Motor neuron (in vitro differentiated cells): ENCODE measurements at places on chromosomes 7 and 10.
A peak's percentile ranks its signal among the peaks of the same experiment; 100 is the strongest.

- ATAC-seq, result no peak
These were observed 67.8 kb downstream of the TAF3 start for GRCh38 chr10:7886056-7886455.

- no peak for ATAC-seq
These were observed 15.1 kb downstream of the CNTNAP2 start for GRCh38 chr7:146131701-146132100.

DNA sequence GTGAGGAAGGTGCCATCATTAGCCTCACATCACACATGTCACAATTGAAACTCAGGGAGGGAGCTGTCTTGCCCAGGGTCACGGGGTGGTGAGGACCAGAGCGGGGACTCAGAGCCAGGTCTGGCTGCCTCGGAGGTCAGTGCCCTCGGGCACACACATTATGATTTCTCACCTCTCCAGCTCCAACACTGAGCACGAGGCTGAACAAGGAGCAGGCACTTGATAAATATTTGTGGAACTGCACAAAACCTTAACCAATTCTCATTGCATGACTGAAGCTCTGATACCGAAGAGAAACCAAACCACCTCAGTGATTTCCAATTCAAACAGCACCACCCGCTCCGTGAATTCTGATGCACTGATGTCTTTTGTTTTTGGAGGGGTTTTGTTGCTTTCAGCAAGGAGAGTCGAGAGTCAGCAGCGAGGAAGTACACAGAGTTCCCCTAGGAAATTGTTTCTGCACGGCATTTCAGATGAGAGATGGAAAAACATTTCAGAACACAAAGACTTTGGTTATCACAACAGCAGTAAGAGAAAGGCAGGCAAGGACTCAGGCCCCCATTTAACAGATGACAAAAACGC, 55.3 kb upstream of the ZMIZ1 start:
- ATAC-seq, result no peak

DNA sequence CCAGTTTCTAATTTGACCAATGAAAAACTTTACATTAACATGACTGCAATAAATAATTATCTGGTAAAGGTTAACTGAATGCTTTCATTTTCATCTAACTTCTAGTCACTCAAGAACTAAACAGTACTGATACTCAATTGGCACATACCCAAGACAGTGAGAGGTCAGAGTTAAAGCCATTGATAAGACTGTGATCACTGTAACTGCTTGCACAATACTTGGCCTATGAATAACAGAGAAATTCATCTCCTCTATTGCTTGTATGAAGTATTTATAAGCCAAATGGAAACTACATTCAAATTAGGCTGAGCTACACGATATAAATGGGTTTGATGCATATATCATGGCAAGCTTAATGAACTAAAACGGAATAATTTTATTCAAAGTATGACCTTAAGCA, 43.0 kb downstream of the HERC4 start:
- no peak for ATAC-seq

DNA sequence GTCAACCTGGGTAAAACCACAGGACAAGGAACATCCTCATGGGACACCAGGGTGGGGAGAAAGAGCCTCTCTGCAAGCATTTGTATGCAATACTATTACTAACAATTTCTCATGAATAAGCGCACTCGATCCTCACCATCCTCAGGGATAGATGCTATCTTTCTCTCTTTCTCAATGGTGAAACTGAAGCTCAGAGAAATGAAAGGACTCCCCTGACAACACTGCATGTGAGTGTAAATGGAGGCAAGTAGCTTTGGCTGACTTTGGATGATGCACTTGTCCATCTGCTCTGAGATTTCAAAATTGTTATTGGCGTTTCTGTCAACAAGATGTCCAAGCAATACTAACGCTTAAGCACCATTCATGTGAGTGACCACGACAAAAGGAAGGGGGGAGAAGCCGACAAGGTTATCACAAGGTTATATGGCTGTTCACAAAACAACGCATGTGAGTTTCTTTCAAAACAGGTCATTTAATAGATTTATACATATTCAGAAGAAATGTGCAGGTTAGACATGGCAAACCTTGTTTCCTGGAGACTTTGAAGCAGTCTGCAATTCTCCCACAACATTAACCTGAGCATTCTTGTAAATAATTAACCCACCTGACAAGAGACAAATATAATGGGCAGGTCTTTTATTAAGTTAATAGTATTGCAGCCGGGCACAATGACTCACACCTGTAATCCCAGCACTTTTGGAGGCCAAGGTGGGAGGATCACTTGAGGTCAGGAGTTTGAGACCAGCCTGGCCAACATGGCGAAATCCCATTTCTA, 54.0 kb downstream of the IFIT5 start:
- no peak for ATAC-seq

DNA sequence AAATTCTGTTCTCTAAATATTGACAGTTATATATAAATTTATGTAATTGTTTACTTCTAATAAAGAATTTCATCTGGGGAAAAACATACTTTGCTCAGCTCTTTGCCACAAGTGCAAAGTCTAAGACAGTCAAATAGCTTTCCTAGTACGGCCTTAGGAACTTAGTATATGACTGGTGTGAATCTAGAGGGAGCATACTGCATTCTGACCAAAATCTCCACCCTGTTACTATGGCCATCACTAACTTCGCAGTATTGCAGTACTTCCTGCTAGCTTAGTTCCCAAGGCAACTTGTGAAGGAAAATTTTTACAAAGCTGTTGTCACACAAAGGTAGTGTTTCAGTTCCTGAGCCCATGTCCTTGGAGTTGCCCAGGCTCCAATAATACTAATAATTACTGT, 181.5 kb downstream of the CFTR start:
- no peak for ATAC-seq

DNA sequence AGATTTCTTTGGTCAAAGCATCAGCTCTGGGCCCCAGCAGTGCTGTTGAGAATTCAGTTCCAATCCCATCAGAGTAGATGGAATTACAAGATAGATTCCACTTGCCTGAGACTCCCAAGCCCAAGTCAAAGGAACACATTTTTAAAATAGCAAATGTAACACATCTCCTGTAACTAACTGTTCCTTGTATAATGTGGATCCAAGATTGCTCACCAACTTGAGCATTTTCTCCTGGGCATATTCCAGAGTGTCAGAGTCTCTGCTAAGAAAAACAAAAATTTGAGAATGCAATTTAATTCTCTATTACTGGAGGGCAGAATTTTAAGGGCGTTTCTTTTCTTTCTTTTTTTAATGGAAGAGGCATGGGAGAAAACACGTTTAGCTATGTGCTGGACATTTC, 136.7 kb downstream of the NEBL start:
- ATAC-seq, result no peak

DNA sequence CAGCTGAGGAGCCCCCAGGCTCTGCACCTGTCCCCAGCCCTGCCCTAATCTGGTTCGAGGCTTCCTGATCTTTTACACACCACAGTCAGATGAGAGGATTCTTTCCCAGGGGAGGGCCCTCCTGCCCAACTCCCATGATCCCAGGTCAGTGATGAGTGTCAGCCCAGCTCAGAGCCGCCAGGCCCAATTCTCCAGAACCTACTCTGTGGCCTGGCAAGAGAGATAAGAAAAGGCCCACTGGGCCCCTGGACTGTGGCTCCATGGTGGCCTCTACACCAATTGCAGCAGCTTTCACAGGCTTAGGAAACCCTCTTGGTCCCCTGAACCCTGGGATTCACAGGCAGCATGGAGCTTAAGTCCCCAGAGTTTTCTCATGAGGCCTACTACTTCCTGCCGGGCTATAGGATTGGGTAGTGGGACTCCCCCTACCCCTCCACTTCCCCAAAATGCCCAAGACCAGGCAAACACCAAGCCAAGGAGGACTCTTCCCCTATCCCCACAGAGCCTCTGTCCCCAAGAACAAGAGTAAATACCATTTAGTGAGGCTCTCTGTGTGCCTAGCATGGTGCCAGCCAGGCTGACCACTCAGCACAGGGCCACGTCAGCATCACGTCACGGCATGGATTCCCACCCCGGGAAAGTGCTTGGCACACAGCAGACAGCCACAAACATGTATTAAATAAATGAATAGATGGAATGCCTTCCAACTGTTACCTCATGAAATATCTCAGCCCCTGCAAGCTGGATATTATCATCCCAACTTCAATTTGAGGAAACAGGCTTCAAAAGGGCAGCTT, 100.0 kb downstream of the GRID1 start:
- ATAC-seq, result no peak

- no peak for ATAC-seq
These were observed 103.4 kb downstream of the SDK1 start for GRCh38 chr7:3404501-3404900.

DNA sequence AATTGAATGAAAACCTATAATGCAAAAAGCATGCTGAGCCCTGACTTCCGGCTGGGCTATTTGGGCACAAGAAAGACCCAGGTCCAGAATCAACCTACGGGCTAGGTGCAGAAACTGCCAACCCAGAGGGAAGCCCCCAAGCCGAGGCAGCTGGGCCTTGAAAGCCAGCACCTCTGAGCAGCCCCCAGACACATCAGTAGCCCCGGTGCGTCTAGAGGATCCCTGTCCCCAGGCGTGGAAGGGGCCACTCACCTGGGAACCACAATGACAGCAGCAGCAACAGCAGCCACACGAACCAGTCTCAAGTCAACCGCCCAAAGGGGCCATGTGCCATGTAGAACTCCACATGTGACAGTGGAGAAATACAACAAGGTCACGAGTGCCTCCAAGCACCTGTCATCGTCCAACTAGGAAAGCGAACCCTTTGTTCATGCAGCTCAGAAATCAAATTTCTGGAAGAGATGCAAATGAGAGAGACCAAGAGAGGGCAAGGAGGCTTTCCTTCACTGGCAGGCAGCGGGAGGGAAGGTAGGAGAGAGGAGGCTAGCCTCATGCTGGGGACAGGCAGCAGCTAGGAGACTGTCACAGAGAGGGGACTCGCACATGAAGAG, 57.5 kb upstream of the CHST15 start:
- no peak for ATAC-seq

GRCh38 chr7:134365341-134366054, 48.8 kb upstream of the SLC35B4 start:
- ATAC-seq, result no peak

GRCh38 chr7:143016996-143017395, 9.9 kb downstream of the OR9A2 start:
- no peak for ATAC-seq

DNA sequence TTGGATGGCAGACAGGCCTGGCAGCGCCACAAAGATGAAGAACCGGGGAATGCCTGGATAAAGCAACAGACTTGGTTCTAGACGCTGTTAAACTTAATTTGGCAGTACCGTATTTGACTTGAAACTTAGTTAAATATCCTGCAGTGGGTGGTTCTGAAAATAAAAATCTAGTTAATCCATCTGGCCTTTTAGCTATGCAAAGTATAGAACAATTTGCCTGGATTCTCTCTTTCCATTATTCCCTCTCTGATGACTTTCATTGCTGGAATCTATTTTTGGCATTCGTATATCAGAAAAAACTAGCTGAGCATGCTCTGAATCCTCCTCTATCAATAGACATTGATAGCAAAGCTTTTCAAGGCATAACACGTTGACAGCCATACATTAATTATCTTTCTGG, 203.6 kb downstream of the MACC1 start:
- no peak for ATAC-seq

DNA sequence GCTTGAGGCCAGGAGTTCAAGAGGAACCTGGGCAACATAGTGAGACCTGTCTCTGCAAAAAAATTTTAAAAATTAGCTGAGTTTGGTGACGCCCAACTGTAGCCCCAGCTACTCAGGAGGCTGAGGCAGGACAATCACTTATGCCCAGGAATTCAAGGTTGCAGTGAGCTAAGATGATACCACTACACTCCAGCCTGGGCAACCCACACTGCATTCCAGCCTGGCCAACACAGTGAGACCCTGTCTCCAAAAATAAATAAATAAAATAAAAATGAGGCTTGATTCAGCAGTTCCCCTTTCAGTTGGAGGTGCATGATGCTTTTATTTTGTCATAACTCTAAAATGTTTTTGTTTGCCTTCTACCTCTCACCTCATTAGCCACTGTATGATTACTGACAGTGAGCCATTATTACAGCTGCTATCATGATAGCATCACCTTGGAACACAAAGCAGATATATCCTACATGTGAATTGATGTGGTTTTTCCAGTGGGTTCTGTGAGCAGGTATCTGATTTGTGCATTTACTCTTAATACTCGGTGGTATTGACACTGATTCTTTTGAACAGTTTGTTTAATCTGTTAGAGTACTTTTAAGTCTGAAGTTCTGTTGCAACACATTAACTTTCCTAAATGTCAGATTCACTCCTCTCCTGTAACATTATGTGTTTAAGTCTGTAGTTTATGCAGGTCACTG, 49.1 kb downstream of the ARID5B start:
- ATAC-seq, result no peak

- ATAC-seq, result peak; percentile 2
These were observed 41.1 kb downstream of the STK32C start for GRCh38 chr10:132266594-132267161.

GRCh38 chr10:63346015-63346441, 119.7 kb downstream of the JMJD1C start:
- no peak for ATAC-seq

GRCh38 chr7:82223580-82223979, 220.0 kb downstream of the CACNA2D1 start:
- no peak for ATAC-seq

- no peak for ATAC-seq
These were observed 82.1 kb downstream of the SLC37A3 start for GRCh38 chr7:140316165-140316661.

- peak; percentile 83 for ATAC-seq
These were observed at the start of gene TES for GRCh38 chr7:116210345-116211005. TSS of gene TES (plus strand) at chr7:116210539. CDS start at chr7:116210708, 169 bp downstream.

DNA sequence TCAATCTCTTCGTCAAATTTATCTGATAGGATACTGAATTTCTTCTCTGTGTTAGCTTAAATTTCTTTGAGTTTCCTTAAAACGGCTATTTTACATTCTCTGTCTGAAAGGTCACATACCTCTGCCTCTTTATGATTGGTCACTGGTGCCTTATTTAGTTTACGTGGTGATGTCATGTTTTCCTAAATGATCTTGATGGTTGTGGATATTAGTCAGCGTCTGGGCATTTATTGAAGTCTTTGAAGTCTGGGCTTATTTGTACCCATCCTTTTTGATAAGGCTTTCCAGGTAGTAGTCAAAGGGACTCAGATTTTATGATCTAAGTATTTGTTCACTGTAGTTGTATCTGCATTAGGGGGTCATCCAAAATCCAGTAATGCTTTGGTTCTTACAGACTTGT, 1407.5 kb upstream of the LRRTM3 start:
- ATAC-seq, result no peak

GRCh38 chr7:97078023-97078969, 39.2 kb upstream of the SDHAF3 start:
- peak; percentile 13 for ATAC-seq

GRCh38 chr7:44891372-44891771, 6.0 kb upstream of the PURB start:
- ATAC-seq, result no peak

GRCh38 chr10:31604096-31604495, 285.1 kb downstream of the ZEB1 start:
- peak; percentile 1 for ATAC-seq
